Globus pallidus (tissue), 1 donor: ENCODE measurements at places on chromosomes 7 and 10.

DNA sequence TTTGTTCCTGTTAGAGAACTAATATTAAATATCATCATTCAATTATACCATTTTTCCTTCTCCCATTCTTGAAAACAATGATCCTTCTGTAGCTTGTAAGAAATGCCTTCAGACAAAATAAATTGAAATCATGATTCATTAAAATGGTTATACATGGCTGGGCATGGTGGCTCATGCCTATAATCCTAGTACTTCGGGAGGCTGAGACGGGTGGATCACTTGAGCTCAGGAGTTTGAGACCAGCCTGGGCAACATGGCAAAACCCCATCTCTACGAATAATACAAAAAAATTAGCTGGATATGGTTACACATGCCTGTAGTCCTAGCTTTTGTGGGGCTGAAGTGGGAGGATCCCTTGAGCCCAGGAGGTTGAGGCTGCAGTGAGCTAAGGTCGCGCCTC, 13.0 kb downstream of the CD36 start:
- no peak for DNase-seq

DNA sequence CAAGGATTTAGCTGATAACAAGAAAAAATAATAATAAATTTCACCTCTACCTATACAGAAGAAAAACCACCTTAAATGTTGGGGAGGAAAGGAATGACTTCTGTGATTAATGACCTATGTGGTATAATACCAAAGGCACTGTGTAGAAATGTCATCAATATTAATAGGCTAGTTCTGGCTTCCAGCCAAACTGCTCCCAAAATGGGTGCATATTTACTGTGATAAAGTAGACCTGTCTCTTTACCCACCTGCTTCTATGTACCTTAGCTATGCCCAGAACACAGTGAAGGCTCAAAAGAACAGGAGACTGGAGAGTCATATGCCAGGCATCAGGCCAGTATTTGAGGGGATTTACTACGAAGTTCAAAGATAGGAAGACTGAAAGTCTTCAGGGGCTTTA, 76.0 kb downstream of the ATE1 start:
- no peak for DNase-seq

DNA sequence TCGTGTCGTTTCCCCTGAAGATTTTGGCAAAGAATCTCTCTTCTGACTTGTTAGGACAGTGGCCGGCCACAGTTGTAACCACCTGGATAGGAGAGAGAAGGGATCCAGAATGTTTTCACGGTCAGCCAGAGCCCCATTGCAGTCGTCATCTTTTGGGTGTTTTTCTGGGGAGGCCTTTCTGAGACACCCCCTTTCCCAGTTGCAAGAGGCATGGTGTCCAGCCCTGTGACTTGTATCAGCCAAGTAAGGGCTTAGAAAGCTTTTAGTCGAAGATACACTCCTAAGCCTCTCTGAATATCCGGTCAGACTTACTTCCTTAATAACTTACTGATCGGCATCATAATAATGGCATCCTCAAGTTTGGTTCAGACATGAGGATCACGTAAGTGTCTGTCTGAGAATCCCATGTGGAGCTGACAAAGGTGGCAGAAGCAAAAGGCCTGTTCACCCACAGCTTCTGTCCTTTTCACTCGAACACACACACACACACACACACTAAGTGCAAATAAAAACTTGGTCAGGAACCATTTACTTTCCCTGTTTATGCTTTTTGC, 435.7 kb upstream of the GALNT17 start:
- no peak for DNase-seq

DNA sequence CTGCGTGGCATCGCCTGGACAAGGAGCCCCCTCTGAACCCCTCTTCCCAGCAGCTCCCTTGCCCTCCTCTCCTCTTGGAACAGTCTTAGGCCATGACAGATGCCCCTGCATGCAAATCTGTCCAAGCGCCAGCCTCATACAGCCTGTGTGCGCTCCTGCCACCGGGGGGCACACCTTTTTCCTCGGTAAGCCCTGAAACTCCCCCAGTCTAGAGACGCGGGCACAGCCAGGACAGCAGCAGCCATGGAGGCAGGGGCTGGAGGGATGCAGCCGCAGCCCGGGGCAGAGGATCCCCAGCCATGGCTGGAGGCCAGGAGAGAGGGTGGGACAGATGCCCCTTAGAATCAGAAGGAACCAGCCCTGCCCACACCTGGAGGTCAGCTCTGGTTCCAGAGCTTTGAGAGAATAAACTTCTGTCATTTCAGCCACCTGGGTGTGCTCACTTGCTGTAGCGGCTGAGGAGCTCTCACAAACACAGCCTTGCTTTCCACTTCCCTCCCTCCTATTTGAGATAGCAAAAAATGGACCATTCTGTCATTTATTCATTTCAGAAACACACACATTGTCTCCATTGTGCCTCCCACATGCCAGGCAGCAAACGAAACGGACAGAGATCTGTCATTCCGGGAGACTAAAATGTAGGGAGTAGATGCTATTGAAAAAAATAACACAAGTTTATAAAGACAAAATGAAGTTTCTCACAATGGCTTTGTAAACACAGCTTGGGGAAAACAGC, 241.5 kb downstream of the WDR37 start:
- DNase-seq, result peak; percentile 64

- peak; percentile 74 for DNase-seq
Measured at GRCh38 chr7:140326116-140326928, 72.0 kb downstream of the SLC37A3 start.

DNA sequence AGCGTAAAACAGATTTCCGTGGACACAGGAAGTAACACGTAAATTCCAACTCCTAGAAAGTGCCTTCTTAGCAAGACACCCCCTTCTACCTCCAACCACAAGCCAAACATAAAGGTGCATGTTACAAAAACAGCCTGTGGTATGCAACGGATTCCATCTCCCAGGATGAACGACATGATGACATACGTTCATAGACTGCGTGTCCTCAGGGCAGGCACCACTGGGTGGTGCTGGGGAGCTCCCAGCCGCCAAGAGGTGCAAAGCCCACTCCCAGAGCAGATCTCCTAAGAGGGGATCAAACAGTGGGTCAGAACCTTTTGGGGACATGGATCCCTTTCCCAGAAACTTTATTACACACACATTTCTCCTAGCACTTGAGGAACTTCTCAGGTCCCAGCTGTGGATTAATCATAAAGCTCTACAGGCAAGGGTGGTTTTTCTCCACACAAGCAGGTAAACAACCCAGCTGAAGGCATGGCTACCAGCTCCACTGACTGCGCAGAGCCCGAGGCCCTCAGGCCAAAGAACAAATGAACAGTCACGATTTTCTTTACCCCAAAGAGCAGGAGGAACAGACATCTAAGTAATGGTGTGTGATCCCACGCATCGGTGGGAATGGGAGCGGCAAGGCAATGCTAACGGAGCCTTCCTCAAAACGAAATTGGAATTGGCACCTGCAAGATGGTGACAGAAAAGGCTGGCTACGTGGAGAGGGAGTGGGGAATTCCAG, 13.8 kb downstream of the PSAP start:
- peak; percentile 59 for DNase-seq

DNA sequence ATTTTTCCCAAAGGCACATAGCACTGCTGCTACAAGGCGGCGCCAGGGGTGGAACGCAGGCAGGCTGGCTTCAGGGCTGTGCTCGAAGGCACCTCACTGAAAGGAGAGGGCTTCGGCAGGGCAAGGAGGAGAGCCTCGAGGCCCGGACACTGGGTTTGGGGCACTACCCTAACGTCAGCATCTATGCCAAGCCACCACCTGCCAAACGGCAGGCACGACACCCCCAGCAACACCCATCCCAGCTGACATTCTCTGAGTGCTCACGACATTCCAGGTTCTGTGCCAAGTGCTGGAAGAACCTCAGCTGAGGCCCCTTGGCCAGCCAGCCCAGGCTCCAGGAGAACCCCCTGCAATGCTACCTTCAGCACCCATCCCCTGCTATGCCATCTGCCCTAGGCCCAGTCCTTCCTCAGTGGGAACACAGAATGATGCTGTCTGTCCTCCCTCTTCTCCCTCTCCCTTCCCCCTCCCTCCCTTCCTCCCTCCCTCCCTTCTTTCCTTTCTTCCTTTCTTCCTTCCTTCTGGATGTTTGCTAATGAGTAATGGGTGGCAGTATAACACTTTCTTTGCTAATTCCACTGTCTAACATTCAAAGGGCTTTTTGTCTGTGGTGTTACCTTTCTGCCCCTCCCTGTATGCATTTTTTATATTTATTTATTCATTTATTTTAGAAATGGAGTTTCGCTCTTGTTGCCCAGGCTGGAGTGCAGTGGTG, 24.3 kb downstream of the ZCCHC24 start:
- DNase-seq, result no peak

GRCh38 chr7:111531993-111532392, 30.3 kb downstream of the IMMP2L start:
- no peak for DNase-seq

DNA sequence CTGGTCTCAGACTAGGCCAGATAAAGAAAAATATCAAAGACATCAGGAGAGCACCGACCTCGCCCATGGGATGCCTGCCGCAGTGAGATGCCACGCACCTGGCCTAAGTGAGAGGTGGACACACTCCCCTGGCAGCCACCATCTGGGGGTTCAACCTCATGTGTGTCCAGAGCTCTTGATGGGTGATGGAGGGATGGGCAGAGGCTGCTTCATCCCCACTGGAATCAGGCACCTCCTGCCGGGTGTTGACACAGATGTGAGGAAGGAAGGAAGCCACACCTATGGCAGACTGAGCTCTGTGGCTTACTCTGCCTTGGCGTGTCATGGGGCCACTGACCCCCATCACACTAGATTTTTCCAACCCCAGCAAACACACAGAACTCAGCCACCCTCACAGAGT, 11.4 kb downstream of the ZNF488 start:
- DNase-seq, result no peak

GRCh38 chr7:99096124-99096887, 47.6 kb downstream of the SMURF1 start:
- DNase-seq, result no peak

GRCh38 chr7:8109196-8110022, 140.8 kb downstream of the GLCCI1 start:
- no peak for DNase-seq

- DNase-seq, result no peak
Measured at GRCh38 chr7:101903515-101903868, 86.1 kb downstream of the CUX1 start.

GRCh38 chr10:98167191-98167590, 32.7 kb downstream of the R3HCC1L start:
- DNase-seq, result no peak

- DNase-seq, result peak; percentile 53
Measured at GRCh38 chr10:22324413-22324812, 3.5 kb downstream of the BMI1 start.

GRCh38 chr7:135169964-135170273, 588 bp downstream of the CYREN start:
- no peak for DNase-seq

- no peak for DNase-seq
Measured at GRCh38 chr10:30683496-30683895, 53.9 kb upstream of the LYZL2 start.

- no peak for DNase-seq
Measured at GRCh38 chr7:94414481-94414880, 19.8 kb downstream of the COL1A2 start.

DNA sequence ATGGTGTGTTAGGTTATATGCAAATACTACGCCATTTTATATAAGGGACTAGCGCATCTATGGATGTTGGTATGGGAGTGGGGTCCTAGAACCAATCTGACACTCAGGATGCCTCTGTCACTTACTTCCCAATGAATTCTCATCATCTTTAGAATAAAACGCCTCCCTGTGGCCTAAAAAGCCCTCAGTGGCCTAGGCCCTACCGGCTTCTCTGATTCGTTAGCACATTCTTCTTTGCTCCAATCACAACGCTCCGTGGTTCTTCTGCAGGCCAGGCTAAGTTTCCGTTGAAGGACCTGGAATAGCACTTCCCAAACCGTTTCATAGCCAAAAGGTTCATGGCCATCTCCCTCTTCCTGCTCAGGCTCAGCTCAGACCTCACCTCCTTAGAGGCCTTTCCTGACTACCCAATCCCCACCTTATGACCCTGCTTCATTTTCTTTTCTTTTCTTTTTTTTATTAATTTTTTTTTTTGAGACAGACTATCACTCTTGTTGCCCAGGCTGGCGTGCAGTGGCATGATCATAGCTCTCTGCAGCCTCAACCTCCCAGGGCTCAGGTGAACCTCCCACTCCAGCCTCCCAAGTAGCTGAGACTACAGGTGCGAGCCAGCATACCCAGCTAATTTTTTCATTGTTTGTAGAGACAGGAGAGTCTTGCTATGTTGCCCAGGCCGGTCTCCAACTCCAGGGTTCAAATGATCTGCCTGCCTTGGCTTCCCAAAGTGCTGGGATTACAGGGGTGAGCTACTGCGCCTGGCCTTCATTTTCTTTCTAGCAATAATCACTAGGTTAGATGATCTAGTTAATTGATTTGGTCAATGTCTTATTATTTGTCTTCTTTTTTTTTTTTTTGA, 24.5 kb upstream of the YWHAG start:
- no peak for DNase-seq

DNA sequence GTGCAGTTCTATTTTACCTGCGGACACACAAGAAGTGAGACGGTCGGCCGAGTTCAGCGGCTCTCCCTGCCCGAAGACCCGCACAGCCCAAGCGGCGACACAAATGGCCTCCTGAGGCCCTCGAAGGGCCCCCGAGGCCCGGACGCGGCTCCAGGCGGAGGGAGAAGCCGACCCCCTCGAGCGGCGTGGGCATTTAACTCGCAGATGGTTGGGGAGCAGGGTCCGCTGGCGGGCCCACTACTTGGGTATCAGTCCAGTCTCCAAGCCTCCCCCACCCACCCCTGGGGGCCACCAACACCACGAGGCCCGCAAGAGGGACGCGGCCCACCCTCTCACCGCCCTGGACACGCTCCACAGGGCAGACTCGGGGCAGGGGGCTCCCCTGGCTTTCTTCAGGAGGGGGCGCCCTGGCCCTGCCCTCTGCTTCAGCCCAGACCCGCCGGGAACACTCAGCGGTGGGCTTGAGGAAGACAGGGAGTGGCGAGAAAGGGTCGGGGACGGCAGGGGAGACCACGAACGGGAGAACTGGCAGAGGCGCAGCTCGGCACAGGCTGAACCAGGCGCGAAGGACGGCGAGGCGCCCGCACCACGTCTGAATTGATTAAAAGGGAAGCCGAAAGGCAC, 1.7 kb downstream of the IGF2BP3 start:
- no peak for DNase-seq

- DNase-seq, result no peak
Measured at GRCh38 chr10:69815104-69815503, 13.4 kb downstream of the COL13A1 start.

DNA sequence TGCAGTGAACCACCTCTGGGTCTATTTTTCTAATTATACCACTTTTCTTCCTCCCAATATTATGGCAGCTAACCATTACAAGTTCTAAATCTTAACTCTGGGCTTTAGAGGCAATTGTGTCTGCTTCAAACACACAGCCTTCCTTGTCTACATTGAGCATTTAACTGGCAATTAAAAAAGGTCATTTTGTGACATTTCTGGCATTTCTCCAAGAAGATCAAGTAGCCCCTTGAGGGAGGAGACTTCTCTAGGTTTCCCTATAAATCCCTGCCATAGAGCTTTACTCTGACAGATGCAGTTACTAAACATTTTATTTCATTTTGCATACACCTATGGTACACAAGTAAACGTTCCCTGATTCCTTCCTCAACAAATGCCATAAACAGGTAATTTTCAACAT, 33.4 kb upstream of the FAM133B start:
- DNase-seq, result no peak
